ENCODE measurements at places on chromosomes 13 and 19.
A peak's percentile ranks its signal among the peaks of the same experiment; 100 is the strongest.

DNA sequence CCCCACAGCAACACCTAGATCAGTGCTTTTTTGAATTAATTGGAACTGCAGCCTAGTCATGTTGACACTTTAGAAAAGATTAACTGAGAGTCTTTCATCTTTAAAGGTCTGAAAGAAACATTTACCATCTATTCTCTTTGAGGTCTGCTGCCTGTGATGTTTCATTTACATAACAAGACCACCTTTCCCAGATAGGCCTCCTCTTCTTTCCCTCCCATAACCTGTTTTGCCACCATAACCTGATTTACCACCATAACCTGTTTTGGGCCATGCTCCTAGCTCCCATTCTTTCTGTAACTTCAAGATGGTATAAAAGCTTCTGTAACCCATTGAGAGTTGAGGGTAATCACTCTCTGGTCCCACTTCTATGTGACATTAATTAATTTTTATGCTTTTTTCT, 320.8 kb downstream of the PCDH20 start:
- no peak for DNase-seq

DNA sequence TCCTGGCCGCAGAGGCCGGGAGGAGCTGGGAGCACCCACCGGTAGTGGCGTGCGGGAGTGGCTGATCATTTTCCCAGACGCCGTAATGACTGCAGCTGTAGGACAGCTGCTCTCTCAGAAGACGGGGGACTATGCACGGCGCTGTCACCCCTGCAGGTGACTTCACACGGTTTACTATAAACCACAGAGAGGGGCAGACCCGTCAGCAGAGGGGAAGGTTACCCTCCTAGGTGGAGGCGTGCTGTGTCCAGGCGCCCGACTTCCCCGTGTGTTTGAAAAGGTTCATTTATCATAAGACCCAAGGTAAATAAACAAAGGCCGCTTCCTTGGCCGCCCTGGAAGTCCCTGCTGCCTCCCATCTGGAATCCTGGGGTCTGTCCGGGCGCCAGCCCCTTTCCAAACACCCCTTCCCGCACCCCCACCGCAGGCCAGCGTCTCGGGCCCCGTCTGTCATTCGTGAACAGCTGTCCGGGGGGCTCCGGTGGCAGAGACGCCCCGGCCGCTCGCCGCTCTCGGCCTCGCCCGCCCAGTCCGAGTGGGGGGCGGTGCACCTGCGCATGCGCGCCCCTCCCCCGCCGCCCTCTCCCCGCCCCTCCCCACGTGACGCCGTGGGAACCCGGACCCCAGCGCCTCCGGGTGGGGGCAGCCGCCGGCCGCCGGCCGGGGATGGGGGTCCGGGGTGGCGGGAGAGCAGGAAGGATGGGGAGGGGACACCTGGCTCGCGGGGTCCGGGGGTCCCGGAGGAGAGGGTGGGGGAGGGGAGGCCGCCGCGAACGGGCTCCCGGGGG, 915 bp downstream of the SHC2 start:
- peak; percentile 40 for DNase-seq

GRCh38 chr13:93296584-93296983, 70.0 kb downstream of the GPC6 start:
- DNase-seq: no peak

- DNase-seq: no peak
Observed at GRCh38 chr13:39123578-39123977, 85.3 kb downstream of the NHLRC3 start.

DNA sequence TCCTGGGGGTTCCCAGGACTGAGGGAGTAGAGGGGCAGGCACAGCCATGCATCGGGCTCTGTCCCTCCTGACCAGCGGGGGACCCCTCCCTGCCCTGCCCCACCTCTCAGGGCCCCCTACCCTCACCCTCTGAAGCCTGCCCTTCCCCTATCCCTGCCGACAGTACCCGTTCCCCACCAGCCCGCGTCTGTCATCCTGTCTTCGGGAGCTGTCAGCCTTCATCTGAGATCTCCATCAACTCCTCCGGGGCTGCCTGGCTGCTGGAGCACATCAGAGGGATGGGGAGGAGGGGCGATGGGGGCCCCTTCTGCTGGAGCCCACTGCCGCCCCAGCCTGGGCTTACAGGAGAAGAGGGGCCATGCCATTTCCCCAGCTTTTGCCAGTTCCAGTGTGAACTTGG, 6.2 kb upstream of the SHD start:
- no peak for DNase-seq

- DNase-seq: peak; percentile 39
Observed at GRCh38 chr13:41311406-41312175, 524 bp downstream of the NAA16 start.

DNA sequence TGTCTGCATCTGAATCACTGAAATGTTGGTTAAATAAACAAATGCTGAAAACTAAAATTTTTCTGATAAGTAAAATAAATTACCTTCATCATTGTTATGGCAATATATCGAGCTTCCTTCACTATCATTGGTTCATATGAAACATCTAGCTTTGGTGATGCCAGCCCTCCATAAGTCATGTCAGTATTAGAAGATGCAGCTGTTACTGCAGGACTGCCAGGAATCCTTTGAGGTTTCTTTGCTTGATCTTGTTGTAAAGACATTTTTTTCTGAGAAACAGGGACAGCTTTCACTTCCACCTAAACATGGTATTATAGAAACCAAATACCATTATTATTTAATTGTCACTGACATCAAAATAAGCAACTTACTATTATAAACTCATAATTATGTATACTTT, 123.7 kb upstream of the FBXL3 start:
- DNase-seq: no peak

DNA sequence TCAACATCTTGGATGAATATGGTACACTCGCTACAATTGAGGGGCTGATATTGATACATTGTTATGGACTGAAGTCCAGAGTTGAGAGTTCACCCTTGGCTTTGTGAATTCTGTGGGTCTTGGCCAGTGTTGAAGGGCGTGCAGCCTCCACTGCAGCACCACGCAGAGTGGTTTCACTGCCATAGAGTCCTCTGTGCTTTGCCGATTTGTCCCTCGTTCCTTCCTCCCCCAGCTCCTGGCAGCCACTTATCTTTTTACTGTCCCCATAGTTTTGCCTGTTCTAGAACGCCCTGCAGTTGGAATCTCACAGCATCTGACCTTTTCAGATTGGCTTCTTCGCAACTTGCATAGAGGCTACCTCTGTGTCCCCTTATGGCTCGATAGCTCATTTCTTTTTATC, 57.3 kb upstream of the IRS2 start:
- DNase-seq: no peak

- no peak for DNase-seq
Observed at GRCh38 chr13:34593658-34594057, 348.4 kb upstream of the NBEA start.

DNA sequence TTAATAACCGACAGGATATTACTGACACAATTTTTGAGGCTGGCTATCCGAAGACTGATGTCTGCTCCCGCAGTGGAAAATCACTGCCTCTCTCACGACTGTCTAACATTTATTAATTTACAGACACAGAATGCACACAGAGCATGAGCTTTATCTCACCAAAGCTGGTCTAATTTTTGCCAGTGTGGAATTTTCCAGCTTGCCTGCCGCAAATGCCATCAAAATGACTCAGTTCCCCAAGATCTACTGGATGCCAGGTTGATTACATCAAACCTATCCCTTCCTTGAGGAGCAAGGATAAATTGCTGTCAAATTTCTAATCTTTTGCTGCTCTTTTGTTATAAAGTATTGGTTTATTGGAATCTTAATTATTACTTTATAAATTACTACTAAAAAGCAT, 1775.1 kb upstream of the PCDH20 start:
- peak; percentile 75 for DNase-seq

DNA sequence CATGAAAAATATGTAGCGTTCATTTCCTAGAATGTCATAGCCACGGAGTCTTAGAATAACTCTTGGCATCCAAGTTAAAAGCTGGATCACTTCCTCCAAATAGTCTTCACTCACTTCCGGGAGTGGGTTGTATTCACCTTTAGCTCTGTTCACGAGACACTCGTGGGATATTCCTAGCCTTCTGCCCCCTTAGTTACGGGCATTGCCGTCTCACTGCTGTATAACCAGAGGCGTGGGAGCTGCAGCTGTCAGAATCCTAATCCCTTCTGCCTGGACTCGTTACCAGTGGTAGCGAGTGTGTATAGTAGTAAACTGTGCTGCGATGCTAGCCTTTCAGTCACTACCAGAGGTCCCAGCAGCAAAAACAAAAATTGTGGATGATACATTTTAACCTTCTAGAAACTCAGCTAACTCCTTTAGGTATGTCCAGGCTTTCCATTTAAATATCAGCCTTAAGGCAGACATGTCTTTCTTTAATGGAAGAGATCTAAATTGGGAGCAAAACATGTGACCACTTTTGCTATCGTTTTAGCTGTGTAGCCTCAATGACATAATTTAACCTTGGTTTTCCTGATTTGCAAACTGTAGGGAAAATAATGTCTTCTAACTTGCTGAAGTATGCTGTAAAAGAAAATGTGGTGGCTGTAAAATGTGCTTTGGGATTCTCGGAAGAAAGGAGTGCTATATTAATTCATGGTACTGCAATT, 34.1 kb downstream of the ERCC5 start:
- DNase-seq: no peak

- DNase-seq: no peak
Observed at GRCh38 chr13:95620030-95620824, 24.3 kb downstream of the DZIP1 start.

- no peak for DNase-seq
Observed at GRCh38 chr19:2582984-2583956, 107.3 kb downstream of the GADD45B start.

- DNase-seq: peak; percentile 57
Observed at GRCh38 chr19:35135389-35135909, 590 bp upstream of the LGI4 start.

- DNase-seq: peak; percentile 70
Observed at GRCh38 chr13:59424661-59425060, 739.1 kb downstream of the DIAPH3 start.

- DNase-seq: no peak
Observed at GRCh38 chr19:35796645-35797542, 15.8 kb downstream of the PRODH2 start.

- no peak for DNase-seq
Observed at GRCh38 chr19:23420824-23421223, 25.6 kb upstream of the ZNF91 start.

- no peak for DNase-seq
Observed at GRCh38 chr13:76745261-76746200, 140.7 kb downstream of the KCTD12 start.

- DNase-seq: no peak
Observed at GRCh38 chr13:66489586-66489985, 740.5 kb downstream of the PCDH9 start.

DNA sequence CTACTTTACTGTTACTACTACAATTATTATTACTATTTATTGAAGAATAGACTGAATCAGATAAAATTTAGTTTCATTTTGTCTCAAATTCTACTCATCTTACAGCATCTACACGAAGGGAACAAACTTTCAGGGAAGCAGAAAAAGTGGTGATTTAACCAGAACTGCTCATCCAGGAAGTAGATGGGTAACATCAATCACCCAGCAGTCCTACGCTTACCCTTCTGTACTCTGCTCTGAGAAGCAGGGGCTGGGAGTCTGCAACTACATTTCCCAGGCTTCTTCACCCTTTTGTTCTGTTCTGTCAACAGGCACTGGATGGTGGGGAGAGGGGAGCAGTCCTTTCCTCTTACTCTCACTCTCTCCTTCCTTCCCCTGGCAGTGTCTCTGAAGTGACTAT, 31.4 kb upstream of the GGACT start:
- no peak for DNase-seq

- no peak for DNase-seq
Observed at GRCh38 chr19:44799627-44800346, 9.1 kb upstream of the BCAM start.

GRCh38 chr13:67117010-67117550, 113.1 kb downstream of the PCDH9 start:
- DNase-seq: no peak

- DNase-seq: no peak
Observed at GRCh38 chr13:42816538-42816937, 35.2 kb downstream of the FAM216B start.

DNA sequence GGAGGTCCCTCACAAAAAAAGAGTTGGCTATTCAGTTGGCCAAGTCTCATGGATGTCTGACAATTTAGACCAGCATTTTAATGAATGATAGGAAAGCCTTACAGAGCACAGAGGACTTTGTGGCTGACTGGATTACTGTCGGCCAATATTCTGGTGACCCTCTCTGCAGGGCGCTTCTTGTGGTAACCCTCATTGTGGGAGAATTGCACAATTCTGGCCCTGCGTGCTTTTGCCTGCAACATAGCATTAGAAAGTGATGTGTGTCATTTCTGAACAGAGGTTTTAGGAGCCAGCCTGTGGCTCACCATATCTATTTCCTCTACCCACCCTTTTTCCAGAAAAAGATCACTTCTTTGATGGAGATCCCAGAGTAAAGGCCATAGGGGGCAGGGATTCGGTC, 71.4 kb downstream of the EFNB2 start:
- DNase-seq: no peak

DNA sequence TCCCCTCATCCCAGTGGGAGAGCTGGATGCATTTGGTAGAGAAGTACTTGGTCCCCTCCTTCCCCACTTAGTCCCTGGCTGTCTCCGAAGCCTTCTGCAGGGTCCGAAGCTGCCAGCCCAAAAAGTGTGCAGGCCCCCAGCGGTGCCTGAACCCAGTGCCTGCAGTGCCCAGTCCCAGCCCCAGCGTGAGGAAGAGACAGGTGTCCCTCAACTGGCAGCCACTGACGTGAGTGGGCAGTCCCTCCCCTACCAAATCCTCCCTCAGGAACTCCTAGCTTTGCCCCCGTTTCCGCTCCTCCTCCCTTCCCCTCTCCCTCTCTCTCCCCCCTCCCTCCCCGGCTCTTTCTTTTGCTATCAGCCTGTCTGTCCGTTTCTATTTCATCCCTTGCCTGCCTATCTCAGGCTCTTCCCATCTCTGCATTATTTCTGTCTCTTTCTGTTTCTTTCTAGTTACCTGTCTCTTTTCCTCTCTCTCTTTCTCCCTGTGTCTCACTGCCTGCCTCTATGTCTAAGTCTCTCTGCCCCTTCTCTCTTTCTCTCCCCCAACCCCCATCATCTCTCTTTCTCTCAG, 1.8 kb upstream of the LTBP4 start:
- DNase-seq: no peak

- DNase-seq: peak; percentile 49
Observed at GRCh38 chr19:29942404-29943261, 594 bp downstream of the URI1 start.

DNA sequence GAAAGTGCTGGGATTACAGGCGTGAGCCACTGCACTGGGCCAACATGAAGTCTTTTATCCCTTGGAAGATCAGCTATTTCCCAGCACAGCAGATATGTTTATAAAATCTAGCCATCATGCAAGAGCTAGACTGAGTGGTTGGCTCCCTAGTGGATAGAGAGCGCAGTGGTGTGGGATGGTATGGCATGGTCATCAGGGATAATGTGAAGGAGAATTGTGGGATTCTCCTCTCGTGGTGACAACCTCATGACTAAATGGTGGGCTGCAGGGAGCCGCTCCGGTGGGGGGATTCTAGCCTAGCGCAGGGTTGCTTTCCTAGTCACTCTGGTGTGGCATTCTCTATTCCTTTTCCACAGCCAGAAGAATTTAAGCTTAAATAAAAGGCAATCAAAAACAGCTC, 43.3 kb upstream of the GPI start:
- no peak for DNase-seq
